GM03348 (cell line): ENCODE measurements at places on chromosomes 4 and X.
A peak's percentile ranks its signal among the peaks of the same experiment; 100 is the strongest.

GRCh38 chr4:75490155-75490554 is 24.0 kb downstream of the RCHY1 start:
- DNase-seq = no peak

DNA sequence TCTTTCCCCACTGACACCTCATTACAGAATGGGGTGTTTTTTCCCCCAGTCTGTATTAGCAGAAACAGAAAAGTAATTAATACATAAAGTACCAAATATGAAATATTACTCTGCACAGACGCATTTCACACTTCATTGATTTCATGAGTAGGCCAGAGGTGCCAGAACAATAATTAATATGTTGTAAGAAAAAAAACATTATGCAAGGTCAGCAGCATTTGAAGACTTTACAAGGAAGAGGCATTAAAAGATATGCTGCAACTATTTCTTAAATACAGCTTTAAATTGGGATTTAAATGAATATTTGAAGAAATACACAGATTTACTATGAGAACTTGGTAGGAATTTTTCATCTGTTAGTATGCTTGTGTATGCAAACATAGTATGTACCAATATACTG is 37.7 kb downstream of the NAA11 start:
- DNase-seq = no peak

GRCh38 chr4:185958094-185958747 is 110.7 kb upstream of the TLR3 start:
- no peak for DNase-seq

- DNase-seq = peak; percentile 38
Measured at GRCh38 chr4:143399113-143399949, 62.7 kb downstream of the GAB1 start.

GRCh38 chr4:40152637-40153036 is 44.2 kb upstream of the RHOH start:
- DNase-seq = no peak

- DNase-seq = no peak
Measured at GRCh38 chr4:144712775-144713174, 66.8 kb downstream of the HHIP start.

GRCh38 chrX:30060718-30061117 is 154.6 kb upstream of the MAGEB2 start:
- peak; percentile 9 for DNase-seq

DNA sequence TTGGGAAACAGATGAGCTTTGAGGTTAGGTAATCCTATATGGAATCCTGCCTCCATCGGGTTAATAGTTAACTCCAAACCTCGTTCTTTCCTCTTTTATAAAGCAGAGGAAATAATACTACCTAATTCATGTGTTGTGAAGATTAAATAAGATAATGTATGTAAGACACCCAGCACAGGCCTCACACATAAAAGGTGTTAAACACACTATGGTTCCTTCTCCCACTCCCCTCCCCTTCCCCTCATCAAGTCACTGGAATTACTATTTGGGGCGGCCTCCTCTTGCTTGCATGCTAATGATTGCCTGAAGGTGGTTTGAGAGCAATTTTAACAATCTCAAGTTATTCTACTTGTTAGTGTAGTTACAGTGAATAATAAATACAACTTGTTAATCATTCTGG is 404.4 kb upstream of the RASGEF1B start:
- DNase-seq = no peak

DNA sequence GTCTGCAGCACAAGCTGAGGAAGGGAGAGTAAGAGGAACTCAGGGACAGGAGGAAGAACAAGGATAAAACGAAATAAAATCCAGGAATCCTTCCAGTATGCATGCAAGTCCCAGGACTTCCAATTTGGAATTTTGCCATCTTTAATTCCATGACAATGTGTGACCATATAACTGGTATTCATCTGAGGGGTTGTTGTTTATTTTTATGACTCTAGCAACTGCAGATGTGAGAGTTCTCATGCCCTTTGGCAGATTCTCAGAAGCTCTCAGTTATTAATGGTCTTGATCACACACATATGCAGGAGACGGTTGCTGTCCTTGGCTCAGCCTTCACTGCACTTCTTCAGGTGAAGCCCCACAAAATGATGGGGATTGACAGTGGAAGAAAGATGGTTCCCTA is 148.2 kb downstream of the SMIM20 start:
- DNase-seq = no peak

GRCh38 chr4:102454981-102455685 is 46.0 kb upstream of the NFKB1 start:
- DNase-seq = no peak

GRCh38 chrX:71542825-71543224 is 9.9 kb downstream of the OGT start:
- no peak for DNase-seq

DNA sequence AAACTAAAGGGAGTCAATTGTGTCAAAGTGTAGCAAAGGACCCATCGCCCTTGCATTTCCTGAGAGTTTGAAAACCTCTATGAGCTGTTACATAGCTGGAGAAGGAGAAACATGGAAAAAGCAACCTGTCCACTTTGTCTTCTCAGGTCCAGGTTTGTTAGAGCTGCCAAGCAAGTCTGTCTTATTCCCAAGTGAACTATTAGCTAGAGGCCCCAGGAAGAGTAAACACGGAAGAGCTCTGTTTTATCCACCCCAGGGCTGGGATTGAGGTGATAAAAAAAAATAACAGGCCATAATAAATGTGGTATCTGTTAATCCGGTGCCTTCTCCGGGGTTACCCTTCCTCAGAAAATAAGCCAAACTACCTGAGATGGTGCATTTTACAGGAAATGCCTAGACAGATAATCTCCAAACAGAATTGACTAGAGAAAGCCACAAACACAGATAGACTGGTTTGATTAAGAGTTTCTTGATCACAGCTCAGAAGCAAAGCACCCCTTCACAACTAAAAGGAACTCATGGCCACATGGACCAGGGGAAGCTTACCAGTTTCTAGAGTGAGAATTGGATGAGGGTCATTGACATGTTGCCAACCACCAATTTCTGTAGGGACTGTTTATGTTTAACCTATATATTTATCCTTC is 35.9 kb upstream of the RELL1 start:
- DNase-seq = no peak

DNA sequence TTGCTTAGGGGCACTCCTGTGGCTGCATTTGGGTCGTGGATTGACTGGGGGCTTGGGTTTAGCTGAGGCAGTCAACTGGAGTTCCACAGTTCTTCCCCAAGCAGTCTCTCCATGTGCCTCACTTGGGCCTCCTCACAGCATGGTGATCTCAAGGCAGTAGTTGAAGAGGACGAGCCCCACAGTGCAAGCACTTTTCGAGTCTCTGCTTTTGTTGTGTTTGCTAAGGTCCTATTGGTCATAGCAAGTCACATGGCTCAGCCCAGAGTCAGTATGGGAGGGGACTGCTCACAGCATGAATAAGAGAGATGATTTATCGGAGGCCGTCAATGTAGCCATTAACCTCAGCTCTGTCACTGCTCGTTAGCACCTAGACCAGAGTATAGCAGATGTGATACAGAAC is 29.7 kb downstream of the BMX start:
- no peak for DNase-seq

- peak; percentile 87 for DNase-seq
Measured at GRCh38 chr4:52545099-52546069, 113.7 kb downstream of the USP46 start.

GRCh38 chrX:40722930-40723329 is 12.4 kb downstream of the MED14 start:
- DNase-seq = no peak

- DNase-seq = no peak
Measured at GRCh38 chr4:56691425-56691824, 10.3 kb upstream of the HOPX start.

DNA sequence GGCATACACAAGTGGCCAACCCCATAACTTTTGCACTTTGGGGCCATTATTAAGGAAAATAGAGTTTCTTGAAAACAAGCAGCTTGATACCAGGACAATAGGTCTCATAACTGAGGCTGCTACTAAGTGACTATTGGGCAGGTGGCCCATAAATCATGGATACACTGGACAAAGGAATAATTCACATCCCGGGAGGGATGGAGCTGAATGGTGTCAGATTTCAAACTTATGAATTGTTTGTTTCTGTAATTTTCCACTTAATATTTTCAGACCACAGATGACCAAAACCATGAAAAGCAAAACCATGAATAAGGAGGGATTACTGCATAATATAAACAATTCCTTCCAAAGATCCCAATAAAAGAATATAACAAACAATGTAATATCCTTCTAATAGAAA is 114.4 kb downstream of the WDFY3 start:
- DNase-seq = no peak

DNA sequence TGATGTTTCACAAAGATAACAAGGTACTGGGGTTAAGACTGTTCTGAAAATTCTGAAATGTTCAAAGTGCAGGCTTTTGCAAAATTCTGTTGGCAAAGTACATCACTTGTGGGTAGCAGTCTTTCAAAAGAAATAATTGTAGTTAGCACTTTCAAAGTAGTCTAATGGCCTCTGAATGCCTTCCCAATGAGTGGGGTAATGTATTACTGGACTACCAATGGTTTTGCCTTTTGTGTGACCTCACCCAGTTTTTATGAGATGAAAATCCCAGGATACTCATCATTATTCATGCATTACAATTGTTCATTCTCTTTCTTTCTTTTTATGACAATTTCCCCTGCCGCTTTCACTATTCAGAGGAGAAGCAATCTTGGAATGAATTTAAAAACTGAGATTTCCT is 686.1 kb downstream of the GLUD2 start:
- DNase-seq = no peak

- no peak for DNase-seq
Measured at GRCh38 chr4:3475041-3475712, 12.1 kb downstream of the DOK7 start.

GRCh38 chr4:17895481-17895880 is 84.7 kb downstream of the NCAPG start:
- no peak for DNase-seq

DNA sequence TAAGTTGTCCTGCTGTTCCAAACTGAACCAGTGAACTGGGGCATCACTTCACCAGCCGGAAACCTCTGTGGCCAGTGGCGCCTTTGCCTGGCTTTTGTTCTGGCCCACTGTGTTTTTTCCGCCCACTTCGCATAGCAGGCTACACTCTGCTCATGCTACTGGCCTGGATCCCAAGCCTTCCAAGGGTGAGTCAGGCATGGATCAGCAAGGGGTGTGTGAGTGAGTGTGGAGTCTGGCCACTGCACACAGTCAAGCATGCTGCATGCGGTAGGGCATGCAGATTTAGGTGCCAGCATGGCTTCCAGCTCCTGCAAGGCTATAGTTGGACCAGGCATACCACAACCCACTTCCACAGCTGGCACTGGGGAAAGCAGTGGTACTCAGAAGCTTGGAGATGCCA is 1967.9 kb downstream of the C4orf33 start:
- no peak for DNase-seq

- no peak for DNase-seq
Measured at GRCh38 chr4:25696409-25696808, 40.8 kb downstream of the SLC34A2 start.

GRCh38 chr4:82450966-82451755 is 20.8 kb downstream of the ENOPH1 start:
- no peak for DNase-seq

GRCh38 chr4:109155682-109156283 is 146.7 kb downstream of the COL25A1 start:
- no peak for DNase-seq

- no peak for DNase-seq
Measured at GRCh38 chr4:1576304-1576960, 107.7 kb downstream of the FAM53A start.

GRCh38 chr4:41528512-41529205 is 9.3 kb upstream of the LIMCH1 start:
- no peak for DNase-seq

DNA sequence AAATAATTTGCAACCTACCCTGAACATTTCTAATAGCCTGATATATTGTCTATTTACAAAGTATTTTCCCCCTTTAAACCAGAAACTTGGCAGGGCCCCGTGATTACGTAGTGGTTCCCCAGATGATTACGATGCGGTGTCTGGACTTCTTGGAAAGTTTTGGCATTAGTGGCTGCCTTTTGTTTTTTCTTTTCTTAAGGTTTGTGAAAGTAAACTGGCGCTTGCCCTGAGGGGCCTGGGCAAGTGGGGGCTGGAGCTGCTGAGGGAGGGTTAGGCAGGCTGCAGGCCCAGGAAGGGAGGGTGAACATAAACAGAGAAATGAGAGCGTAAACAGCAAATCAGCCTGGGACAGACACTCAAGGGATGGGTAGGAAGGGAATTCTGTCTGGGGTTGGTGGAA is 123.6 kb upstream of the MSX1 start:
- DNase-seq = peak; percentile 36

DNA sequence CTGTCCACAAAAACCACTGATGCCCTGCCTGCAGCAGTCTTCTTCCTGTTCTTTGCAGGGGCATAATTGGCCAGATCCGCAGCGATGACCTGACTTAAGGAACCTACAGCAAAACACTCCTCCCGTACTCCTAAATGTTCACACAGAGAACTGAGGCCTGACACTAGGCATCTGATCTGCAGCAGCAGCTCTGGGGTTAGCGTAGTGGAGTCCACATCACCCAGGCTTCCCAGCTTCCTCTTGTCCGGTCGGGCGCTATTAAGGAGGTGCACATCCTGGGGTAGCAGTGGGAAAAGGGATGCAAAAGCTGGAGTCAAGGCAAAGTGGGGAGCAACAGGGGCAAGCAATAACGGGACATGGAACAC is 758 bp downstream of the SCFD2 start:
- peak; percentile 31 for DNase-seq

DNA sequence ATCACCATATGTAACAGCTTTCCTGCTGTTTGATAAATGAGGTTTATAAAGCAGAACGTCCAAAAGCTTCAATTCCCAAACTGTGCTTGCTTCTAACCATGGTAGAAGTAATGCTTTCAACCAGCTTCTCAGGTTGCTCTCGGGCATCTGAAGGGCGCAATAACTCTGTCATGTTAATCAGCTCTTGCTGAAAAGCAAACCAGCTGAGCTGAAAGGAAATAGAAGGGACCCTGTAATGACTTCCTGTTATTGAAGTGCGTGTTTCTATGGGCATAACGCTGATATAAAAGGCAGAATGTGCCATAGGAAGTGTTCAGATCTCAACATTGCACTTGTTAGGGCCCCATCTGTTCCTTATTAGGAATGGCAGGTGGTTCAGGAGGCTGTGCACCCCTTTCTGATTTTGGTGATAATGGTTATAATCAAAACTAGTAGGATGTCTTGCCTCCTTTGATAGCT is 21.2 kb downstream of the HERC3 start:
- DNase-seq = no peak

DNA sequence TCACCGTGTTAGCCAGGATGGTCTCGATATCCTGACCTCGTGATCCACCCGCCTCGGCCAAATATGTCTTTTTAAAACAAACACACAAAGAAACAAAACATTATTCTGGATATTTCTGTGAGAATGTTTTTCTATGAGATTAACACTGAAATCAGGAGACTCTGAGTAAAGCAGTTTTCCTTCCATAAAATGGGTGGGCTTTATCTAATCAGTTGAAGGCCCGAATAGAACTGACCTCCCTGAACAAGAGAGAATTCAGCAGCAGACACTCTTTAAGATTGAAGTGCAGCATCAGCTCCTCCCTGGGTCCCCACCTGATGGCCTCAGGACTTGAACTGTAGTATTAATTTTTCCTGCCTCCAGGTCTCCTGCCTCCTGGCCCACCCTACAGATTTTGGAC is 22.4 kb upstream of the SOD3 start:
- no peak for DNase-seq
